ENCODE measurements at places on chromosomes 12 and 14.
A peak's percentile ranks its signal among the peaks of the same experiment; 100 is the strongest.

DNA sequence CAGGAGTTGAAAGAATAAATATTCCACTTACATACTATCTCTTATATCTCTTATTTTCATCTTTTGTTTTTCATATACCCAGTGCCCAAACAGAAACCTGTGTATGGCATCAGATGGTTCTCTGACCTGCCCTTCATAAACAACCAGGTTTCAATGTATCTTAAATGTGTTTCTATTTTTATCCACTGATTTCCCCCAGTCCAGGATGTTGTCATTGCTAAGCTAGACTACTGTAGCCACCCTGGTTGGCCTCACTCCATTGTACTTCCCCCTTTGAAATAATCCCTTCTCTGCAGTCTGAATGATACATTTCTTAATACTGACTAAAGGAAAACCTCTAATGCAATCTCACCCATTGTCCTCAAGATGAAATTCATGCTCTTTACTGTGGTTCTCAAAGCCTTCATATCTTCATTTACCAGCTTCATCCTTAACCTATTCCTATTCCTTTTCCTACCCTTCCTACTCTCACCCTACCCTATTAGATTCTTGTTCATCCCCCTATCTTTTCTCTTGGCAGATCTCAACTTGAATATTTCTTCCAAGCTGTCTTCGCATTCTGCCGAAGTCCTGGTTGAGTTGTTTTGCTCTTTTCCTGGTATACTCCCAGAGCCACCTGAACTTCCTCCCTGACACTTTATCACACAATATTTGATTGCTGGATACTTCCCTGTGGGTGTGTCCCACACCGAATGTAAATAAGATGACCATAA lies 312.4 kb downstream of the FOXG1 start:
- no peak for DNase-seq

DNA sequence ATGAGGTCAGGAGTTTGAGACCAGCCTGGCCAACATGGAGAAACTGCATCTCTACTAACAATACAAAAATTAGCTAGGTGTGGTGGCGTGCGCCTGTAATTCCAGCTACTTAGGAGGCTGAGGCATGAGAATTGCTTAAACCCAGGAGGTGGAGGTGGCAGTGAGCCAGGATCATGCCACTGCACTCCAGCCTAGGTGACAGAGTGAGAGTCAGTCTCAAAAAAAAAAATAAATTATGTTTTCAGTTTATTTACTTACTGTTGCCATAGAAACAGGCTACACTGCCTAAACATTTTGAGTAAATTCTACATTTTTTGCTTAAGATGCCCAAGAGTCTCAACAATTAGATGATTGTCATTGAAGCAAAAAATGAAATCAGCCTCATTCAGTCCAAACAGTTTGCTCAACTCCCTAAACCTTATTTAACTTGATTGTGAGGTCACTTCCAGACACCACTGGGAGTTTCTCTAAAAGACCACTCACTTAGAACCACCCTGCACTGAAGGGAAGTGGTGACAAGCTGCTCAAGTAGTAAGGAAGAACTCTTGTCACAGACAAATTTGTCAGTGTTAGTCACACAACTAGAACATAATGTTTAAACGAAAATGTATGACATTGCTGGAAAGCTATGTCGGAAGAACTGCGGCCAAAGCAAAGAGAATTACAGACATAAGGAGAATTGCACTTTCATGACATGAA lies 9.8 kb upstream of the GNPNAT1 start:
- peak; percentile 8 for DNase-seq

DNA sequence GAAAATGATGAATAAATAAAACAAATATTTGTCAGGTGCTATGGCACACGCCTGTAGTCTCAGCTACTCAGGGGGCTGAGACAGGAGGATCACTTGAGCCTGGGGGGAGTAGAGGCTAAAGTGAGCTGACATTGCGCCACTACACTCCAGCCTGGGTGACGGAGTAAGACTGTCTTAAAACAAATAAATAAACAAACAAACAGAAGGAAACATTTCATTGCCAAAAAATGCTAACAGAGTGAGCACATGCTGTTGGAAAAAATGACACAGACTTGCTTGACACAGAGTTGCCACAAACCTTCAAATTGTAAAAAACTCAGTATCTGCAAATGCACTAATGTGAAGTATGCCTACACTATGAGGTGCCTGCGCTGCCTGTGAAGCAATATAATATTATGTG lies 50.8 kb upstream of the AP4S1 start:
- no peak for DNase-seq

- no peak for DNase-seq
Observed at GRCh38 chr14:78028471-78028870, 141.7 kb upstream of the NRXN3 start.

DNA sequence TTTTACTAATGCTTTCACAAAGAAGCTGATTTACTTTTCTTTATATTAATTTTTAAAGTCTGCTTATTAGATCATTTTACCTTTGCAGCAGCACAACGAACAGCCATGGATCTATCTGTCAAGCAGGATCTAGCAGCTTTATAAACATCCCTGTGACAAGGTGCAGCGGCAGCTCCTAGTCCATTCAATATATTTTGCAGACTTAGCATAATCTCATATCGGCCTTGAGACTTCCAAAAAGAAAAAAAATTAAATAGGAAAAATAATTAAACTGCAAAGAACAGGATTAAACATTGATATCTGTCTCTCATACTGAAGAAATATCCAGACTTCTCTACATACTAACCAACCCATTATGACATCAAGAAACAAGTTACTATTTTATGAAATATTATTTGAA lies 25.2 kb downstream of the HEATR5A start:
- DNase-seq = no peak

- no peak for DNase-seq
Observed at GRCh38 chr12:495466-495865, 35.7 kb downstream of the B4GALNT3 start.

- no peak for DNase-seq
Observed at GRCh38 chr12:79557690-79558315, 133.0 kb downstream of the PAWR start.

DNA sequence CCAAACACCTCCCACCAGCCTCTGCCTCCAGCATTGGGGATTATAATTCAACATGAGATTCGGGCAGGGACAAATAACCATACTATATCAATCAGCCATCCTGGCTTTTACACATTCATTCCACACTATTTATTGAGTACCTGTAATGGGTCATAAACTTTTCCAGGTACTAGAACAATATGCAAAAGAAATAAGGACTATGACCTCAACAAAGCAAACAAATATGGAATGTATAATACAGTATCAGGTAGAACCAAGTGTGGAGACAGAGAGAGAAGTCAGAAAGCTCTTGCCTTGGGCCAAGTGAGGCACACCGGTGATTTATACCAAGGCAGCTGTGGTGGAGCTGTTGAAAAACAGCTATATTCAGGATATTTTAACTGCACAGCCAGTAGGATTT lies 116.3 kb downstream of the TSPAN8 start:
- DNase-seq = no peak

DNA sequence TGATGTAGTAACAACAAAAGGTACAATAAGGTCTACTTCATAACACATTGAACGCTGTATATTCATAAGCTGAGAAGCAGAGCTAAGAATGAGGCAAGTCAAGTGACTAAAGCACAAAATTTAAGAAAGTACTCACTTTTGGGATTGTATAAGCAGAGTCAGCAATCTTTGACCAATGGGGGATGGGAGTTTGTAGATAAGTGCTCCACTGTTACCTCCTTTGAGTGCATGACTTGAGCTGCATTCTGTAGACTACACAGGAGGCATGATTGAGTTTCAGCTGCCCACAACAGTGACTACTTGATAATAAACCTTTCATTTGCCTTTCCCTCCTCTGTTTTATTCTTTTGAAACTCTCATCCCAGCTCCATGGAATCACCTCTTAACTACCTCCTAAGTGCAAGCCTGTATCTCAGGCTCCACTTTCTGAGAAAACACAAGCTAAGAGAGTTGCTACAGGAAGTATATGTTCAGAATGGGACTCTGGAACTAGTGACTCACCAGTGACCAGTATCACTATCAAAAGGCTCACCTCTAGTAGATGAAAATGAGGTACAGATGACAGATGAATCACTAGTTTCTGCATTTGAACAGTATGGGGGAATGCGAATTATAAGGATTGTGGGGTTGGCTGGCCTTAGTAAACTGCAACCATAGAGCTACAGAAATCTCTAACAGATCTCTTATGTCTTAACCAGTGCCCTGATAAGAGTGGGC lies 49.2 kb downstream of the SLC35F4 start:
- DNase-seq = no peak

- no peak for DNase-seq
Observed at GRCh38 chr12:119931402-119931801, 54.3 kb upstream of the CIT start.

DNA sequence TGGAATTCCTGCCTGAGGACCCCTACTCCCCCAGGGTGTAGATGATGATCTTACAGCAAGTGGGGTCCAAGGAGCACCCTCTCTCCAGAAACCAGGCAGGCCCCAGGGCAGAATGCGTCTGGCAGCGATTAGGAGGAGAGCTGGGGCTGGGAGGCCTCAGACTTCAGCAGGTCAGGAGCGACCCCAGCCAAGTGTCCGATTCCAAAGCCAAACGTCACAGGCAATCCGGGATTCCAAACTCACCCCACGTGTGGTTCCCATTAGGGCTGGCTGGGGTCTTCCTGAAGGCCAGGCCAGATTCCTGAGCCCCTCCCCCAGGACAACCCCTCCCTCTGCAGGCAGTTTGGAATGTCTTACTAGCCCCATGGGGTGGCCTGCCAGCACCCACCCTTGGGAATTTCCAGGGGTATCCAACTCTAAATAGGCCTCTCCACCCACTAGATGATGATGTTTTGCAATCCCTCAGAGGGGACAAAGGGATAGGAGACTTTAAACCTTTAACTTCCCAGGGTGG lies 17.3 kb upstream of the FIGNL2 start:
- DNase-seq = no peak

DNA sequence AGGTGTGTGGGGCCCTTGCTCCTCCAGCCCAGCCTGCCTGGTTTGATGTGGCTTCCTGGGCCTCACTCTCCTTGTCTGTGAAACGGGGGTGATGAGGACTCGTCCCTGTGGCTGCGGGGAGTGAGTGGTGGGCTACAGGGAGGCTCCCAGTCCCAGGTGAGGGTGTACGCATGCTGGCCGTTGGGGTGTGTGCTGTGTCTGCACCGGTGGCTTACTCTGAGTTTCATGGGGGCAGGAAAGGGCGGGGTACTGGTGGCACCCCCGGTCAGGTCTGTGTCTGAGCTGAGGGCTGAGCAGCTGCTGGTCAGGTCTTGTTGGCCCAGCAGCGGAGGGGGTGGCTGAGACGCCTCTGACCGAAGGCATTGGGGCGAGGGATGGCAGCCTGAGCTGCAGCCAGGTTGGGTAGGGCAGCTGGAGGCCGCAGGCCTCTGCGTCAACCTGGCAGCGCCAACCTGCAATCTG lies 11.2 kb downstream of the ULK1 start:
- DNase-seq = no peak

DNA sequence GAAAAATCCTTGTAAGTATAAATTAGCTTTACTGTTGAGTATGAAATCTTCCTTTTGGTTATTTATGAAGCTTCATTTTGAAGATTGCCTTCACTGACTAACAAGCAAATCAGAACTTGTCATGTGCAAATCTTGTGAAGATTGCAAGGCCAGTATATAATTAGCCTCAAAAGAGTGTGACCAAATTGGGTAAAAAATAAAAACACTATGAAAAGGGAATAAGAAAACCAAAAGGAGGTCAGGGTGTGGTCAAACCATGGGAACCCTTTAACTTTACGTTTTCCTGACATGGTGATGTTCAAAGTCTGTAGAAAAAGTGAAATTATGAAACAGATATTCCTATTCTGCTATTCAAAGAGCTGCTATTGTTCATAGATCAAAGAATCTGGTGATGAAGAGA lies 230.3 kb downstream of the BCAT1 start:
- no peak for DNase-seq

- DNase-seq = no peak
Observed at GRCh38 chr12:49707812-49708147, 575 bp upstream of the FMNL3 start.

- DNase-seq = no peak
Observed at GRCh38 chr12:25868193-25868592, 90.3 kb upstream of the RASSF8 start.

DNA sequence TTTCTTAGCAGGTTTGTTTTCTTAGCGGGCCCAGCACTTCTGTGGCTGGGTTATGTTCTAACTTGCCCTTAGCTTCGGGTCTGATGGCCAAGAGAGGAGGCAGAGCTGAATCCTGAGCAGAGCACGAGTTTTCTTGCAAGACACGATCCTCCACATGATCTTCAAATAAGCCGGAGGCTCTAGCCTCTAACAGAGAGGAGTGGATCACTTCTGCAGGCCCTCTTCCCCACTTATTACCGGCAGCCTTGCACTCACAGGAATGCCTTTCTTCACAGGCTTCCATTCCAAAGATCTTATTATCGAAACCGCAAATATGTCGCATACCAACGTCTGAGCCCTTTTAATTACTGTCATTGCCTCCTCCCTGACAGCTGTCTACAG lies 79.5 kb downstream of the SINHCAF start:
- DNase-seq = no peak

DNA sequence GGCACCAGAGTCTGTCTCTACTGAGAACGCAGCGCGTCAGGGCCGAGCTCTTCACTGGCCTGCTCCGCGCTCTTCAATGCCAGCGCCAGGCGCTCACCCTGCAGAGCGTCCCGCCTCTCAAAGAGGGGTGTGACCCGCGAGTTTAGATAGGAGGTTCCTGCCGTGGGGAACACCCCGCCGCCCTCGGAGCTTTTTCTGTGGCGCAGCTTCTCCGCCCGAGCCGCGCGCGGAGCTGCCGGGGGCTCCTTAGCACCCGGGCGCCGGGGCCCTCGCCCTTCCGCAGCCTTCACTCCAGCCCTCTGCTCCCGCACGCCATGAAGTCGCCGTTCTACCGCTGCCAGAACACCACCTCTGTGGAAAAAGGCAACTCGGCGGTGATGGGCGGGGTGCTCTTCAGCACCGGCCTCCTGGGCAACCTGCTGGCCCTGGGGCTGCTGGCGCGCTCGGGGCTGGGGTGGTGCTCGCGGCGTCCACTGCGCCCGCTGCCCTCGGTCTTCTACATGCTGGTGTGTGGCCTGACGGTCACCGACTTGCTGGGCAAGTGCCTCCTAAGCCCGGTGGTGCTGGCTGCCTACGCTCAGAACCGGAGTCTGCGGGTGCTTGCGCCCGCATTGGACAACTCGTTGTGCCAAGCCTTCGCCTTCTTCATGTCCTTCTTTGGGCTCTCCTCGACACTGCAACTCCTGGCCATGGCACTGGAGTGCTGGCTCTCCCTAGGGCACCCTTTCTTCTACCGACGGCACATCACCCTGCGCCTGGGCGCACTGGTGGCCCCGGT lies at the start of gene PTGDR:
Gene PTGDR (plus strand): TSS at position 198 of the 778 bp plus-strand sequence. CDS start 117 bp downstream, at position 315.
- DNase-seq = peak; percentile 58

DNA sequence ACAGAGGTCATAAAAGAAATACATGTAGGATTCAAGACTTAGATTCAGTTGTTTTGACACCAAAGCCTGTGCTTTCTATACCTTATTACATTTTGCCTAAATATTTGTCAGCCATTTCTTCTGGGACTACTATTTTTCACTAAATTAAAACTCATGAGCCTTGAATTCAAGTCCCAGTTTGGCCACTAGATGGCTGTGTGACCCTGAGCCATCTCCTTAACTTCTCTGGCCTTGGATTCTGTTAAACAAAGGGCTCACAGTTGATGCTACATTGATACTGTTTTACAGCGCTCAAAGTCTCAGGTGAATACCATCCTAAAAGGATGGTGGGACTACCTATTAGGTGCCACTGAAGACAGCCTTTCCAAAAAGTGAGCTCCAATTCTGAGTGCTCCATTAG lies 39.6 kb upstream of the CCDC198 start:
- no peak for DNase-seq

Data from CD4-positive, alpha-beta T cell treated with Interleukin-2 at 100 ng/mL for 4 hours (primary cell).